Psoas muscle (tissue), 8 donors: ENCODE measurements at places on chromosomes 2 and 18. TPM values are rescaled to one million over a fixed set of nuclear protein-coding genes. Genes with fewer than 3 reads are reported as not detected.

The GREB1L gene
- total RNA-seq = 11.3 TPM

The GMPPA gene
- 19.6 TPM for total RNA-seq

The NCKAP5 gene
- total RNA-seq = 0.15 TPM

The OR6B3 gene
- not detected for total RNA-seq

The PSMG2 gene
- total RNA-seq = 51.9 TPM

DNA sequence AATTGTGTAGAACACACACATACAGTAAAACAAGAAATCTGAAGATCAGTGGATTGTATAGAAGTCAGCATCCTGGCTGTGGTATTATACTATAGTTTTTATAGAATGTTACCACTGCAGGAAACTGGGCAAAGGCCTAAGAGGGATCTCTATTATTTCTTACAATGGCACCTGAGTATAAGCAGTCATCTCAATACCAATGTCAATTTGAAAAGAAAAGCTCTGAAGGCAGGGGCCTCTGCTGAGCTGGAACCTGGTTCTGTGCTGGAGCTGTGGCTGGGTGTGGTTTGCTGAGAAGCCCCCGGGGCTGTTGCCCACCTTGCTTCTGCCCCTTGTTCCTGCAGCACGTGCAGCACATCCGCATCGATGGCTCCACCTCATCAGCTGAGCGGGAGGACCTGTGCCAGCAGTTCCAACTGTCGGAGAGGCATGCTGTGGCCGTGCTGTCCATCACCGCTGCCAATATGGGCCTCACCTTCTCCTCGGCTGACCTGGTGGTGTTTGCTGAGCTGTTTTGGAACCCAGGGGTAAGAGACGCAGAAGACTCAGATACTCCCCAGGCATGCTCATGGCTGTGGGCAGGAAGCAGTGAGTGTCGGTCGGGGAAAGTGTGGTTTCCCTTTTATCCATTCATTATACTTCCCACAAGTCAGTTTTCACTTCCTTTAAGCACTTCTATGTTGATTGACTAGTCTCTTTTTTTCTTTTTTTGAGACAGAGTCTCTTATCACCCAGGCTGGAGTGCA lies 23.5 kb upstream of the RPL37A start:
- DNase-seq = no peak

DNA sequence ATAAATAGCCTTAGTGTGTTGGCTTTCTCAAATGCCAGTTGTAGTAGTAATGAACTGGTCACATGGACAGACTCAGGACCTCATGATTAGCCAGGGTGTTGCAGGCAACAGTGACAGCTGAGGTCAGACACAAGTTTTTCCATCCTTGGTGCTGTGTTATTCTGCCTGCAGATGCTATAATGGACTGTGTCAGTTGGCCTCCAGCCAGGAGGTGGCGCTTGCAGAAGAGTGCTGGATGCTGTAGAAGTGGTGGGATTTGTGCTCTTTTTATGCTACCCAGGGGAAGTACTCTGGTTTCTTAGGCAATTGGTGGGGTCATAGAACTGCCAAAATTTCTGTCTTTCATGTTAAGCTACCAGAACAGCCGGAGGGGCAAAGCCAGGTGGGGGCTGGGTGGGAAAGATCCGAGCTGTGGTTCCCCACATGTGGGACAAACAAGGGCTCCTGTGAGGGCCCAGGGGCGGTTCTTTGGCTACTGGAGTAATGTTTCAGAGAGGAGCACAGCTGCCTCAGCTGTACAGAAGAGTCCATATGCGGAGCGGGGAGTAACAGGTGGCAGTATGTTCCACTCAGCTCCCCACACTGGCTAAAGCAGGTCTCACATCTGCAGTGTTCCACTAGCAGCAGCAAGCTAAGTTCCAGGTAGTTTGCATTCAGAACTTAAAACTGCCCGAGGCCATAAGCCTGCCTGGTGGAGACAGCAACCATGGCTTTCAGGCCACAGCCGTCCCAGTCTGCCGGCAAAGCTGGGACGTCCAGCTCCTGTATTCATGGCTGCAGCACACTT lies 104.4 kb downstream of the GULP1 start:
- DNase-seq = no peak

- DNase-seq = no peak
These were observed 254.8 kb downstream of the SATB2 start for GRCh38 chr2:199202964-199203363.

GRCh38 chr2:55012672-55013484 lies 37.4 kb downstream of the RTN4 start:
- DNase-seq = no peak

- DNase-seq = no peak
These were observed 310.3 kb upstream of the ZNF521 start for GRCh38 chr18:25662272-25662671.

GRCh38 chr18:13061630-13062189 lies 70.5 kb downstream of the CEP192 start:
- no peak for DNase-seq

GRCh38 chr2:156380117-156380645 lies 47.7 kb upstream of the NR4A2 start:
- no peak for DNase-seq

GRCh38 chr2:39304729-39305128 lies 61.0 kb upstream of the CDKL4 start:
- DNase-seq = no peak

DNA sequence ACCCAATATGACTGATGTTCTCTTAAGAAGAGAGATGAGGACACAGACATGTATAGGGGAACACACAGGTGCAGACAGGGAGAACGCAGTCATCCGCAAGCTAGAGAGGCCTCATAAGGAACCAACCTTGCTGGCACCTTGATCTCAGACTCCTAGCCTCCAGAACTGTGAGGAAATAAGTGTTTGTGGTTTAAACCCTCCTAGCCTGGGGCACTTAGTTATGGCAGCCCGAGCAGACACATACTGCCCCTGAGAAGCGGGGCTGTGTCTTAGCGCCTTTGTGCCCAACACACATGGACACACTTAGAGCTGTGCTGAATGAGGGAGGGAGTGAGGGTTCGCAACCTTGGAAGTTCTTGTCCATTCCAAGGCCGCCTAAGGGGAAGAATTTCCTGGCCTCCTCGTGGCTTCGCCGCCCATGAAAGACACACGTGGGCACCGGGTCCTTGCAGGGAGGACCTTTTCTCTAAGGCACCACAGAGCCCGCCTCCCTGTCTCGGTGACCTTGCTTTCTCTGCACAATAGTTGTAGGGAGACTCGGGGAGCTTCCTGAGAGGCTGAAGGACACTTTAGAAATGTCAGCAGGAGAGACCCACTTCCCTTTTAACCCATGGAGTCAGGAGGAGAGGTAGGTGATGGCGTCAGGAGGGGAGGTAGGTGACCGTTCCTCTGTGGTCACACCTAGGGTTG lies 224.5 kb upstream of the HDAC4 start:
- no peak for DNase-seq

GRCh38 chr2:12950957-12951656 lies 234.4 kb downstream of the TRIB2 start:
- DNase-seq = no peak

DNA sequence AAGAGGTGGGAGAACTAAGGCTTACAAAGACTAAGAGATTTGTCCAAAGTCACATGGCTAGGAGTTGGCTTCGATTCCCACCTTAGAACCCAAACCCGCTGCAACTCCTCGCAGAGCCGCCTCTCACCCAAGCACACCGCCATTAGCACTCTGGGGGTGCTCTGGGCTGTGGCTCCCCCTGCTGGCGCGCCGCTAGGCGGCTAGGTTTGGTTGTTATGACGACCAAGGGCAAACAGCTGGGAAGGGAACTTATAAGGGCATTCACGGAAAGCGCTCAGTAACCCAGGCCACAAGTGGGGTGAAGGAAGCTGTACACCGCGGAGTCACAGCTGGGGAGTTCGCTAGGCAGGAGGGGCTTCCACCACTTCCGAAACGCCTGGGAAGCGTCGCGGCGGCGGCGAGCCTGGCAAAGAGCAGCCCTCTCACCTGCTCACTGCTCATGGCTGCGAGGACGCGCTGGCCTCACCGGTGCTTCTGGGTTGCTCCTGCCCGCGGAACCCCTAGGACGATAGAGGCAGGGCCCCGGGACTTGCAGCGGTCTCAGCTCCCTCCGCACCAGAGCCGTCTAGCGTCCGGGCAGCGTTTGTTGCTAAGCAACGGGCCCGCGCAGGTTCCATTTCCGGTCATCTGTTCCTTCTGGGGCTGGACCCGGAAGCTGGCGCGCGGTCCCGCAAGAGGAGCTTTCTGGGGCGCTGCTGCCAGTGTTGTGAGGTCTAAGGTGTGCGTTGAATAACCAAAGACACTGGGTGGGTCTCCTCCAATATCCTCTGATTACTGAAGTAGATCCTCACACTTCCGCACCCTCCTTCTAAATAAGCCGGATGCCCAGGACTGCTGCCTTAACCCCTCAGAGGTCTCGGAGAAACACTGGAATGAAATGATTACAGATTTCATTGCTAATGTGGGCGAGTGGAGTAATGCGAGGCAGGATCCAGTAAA lies at the start of gene DNAH7:
Gene DNAH7 (minus strand): TSS at position 567 of the 939 bp plus-strand sequence. CDS start 126 bp downstream, at position 441.
- peak; percentile 87 for DNase-seq

DNA sequence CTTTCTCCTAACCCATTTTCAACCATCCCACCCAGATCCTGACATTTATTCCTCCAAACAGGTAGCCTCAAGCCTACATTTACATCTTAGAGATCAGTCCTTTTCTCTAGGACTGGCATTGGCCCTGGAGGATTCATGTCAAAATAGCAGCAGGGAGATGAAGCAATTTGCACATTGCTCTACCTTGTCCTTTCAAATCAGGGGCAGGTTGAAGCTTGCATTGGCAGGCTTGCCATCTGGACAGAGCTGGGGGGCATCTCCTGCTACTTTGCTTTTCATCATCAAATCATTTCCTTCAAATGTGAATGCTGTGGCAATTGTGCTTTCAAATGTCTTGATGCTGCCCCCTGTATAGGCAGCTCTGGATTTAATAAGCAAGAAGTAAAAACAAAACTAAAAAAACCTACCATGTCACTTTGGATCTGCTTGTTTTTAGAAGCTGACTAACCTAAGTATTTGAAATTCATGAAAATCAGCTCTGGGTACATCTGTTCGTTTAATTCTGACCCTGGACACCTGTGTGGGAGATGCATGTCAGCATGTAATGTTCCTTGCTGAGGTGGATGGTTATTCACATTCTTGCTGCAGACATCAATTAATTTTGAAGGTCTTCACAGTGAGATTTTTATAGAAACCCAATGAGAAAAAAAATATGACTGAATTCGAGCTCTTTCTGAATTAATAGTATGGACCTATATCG lies 47.9 kb downstream of the KIF5C start:
- DNase-seq = no peak

- DNase-seq = no peak
These were observed 110.8 kb downstream of the FMNL2 start for GRCh38 chr2:152445791-152446201.

DNA sequence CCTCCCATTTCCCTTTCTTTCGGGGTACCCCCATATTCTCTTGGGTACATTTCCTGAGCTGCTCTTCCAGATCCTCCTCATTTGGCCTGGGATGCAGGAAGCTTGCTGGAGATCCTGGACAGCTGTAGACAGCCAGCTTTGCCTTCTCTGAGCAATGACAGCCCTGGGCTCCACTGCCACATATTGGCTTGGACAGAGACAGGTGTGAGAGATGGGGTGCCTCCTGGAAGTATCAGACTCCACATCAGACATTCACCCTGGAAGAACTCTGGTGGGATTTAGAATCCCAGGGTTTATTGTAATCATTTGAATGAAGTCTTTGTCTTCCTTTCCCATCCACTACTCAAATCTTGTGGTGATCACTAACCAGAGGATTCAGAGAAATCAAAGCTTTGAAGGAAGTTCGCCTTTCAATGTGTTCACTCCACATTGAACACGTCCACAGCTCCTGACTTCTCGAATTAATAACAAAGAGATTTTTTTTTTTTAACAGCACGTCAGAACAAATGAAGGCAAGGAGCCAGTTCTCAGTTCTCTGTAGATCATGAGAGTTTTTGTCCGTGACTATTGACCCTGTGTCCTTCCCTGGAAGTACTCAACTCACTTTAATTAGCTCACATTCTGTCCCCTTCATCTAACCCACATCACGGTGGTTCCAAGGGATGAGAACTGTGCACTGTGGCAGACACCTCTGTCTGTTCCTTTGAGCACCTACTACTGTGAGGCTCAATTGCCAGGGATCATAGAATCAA lies 377.6 kb upstream of the TRIB2 start:
- no peak for DNase-seq

- peak; percentile 71 for DNase-seq
These were observed 96.5 kb upstream of the SERTAD2 start for GRCh38 chr2:64750001-64750816.

DNA sequence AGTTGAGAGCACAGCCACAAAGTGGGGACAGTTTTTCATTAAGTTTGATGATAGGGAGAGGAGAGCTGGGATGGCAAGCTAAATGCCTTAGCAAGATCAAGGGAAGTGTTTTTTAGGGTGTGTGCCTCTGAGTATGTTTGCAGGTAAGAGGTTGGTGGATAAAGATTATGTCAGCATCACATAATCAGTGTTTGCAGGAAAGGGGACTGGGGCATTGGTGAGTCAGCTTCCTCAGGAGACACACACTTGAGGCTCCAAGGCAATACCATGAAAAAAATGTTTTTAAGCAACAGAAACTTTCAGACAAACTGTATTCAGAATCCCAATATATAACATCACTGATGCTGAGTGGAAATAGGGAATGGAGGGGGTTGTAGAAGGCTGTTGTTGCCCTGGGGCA lies 25.4 kb upstream of the DTNB start:
- no peak for DNase-seq

DNA sequence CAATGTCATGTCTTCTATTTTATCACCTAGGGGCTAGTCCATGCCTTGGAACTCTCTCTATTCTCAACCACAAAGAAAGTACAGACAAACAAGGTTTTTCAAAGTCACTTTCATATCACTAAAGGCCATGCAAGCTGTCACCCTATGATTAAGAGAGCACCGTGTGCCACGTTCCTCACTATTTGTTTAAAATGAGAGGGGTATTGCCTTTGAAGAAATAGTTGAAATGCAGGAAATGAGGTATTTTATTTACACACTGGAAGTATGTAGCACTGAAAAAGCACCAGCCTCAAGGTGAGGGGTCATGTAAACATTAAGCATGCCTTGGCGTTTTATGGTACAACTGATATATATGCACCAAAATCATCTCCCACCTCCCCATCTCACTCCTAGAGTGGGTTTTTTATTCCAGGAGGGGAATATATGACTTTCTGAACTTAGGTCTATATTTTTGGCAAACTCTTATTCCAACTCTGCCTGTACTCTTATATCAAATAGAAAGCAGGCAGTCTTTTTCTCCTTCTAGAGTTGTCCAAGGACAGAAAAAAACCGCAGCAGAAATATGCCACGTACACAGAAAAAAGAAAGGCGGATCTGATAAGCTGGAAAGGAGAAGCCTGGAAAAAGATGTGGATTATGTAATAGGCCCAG lies 53.5 kb downstream of the VSNL1 start:
- no peak for DNase-seq

DNA sequence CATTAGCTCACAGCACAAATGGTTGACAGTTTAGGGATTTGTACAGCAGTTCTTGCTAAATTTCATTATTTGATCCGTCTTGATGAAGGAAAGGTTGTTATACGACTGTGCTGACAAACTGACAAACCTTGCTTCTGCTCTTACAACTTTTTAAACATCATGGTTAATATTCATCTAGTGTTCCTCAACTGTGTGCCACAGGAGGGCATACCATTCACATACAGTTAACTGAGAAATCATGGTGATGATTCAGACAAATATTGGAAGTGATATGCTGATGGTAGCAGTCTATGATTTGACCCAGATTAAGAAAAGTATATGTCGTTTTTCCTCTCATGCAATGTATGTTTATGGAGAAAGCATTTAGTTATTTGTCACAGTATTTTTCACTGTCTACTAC lies 129.8 kb upstream of the FSIP2 start:
- DNase-seq = no peak

GRCh38 chr2:88074854-88075292 lies 7.2 kb downstream of the SMYD1 start:
- no peak for DNase-seq

GRCh38 chr2:54672590-54673456 lies 50.6 kb upstream of the EML6 start:
- no peak for DNase-seq

GRCh38 chr2:90076311-90076710 lies 1384.8 kb downstream of the RPIA start:
- no peak for DNase-seq
